ENCODE measurements at places on chromosomes 1 and 21. TPM values are rescaled to one million over a fixed set of nuclear protein-coding genes. Genes with fewer than 3 reads are reported as not detected.

- DNase-seq, result no peak
These were observed 55.2 kb downstream of the BRWD1 start for GRCh38 chr21:39258207-39258606.

Gene TRIM45
- total RNA-seq, result 48.0 TPM

Gene PYHIN1
- not detected for total RNA-seq

- no peak for DNase-seq
These were observed 69.3 kb downstream of the SLC25A24 start for GRCh38 chr1:108130794-108131193.

Gene PRKAB2
- 24.4 TPM for total RNA-seq
